NCI-H1417 treated with DMSO at 0.1 percent for 48 hours (cell line): ENCODE measurements at places on chromosomes 4 and X.

- no peak for DNase-seq
Measured at GRCh38 chr4:7710576-7711306, 228.9 kb downstream of the AFAP1 start.

GRCh38 chrX:18668071-18668835 is 3.7 kb downstream of the RS1 start:
- no peak for DNase-seq

DNA sequence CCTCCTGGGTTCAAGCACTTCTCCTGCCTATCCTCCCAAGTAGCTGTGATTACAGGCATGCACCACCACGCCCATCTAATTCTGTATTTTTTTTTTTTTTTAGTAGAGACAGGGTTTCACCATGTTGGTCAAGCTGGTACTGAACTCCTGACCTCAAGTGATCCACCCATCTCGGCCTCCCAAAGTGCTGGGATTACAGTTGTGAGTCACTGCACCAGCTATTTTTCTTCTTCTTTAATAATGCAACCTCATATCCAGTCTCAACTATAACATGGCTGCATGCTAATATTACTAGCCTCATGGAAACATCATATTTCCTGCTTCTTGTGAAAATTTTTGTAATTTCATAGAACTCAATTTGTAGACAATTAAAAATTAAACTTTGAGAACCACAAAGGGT is 706.5 kb downstream of the KCTD8 start:
- no peak for DNase-seq

GRCh38 chr4:83917572-83917971 is 381.7 kb downstream of the GPAT3 start:
- DNase-seq: no peak

DNA sequence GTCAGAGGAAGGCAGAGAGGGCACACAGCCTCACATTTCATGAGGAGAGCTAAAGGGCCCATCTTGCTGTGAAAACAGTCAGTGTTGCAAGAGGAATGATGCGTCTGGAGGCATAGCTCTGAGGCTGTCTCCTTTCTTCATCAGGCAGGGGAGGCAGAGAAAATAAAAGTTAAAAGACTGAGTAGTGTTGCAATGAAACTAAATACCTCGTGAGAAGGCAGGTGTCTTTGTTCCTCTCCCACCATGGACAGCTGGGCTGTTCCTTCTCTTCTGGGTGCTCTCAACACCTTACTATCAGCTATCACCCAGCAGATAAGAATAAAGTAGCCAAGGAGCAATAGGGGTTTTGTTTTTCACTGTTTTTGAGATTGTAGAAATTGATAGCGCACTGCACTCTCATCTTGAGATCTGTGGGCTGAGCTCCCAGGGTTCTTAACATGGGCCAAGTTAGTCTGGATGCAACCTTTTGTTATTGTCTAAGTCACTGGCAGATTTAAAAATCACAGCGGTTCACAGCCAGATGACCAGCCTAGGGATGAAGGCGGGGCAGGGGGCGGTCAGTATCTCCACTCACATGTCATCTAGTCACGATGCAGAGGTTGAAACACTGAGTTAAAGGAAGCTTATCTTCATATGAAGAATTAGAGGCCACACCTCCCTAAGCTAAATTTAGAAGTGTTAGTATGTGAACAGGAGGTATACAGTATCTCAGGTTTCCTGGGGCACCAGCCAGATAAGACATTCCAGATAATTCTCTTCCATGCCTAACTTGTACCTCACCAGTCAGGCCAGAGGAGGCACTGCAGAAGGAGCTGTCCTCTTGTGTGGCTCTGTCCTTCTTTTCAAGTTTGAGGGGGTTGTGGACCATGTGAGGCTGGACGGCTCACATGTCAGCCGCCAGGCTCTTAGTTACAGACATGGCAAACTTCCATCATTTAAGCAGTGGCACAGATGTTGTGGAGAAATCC is 36.9 kb downstream of the PARM1 start:
- no peak for DNase-seq

GRCh38 chr4:42817913-42818312 is 74.6 kb upstream of the GRXCR1 start:
- no peak for DNase-seq

GRCh38 chr4:117467404-117467803 is 382.0 kb upstream of the TRAM1L1 start:
- no peak for DNase-seq
